ENCODE measurements at places on chromosomes 16 and 17. TPM values are rescaled to one million over a fixed set of nuclear protein-coding genes. Genes with fewer than 3 reads are reported as not detected.

DNA sequence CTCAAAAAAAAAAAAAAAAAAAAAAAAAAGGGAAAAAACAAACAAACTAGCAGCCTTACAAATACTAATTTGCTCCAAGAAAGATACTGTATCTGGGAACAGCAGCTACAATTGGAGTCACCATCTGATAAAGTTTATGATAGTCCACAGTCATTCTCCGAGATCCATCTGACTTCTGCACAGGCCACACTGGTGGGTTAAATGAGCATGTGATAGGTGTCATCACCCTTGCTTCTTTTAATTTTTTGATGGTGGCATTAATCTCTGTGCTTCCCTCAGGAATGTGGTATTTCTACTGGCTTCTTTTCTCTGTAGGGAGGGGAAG, 49.6 kb downstream of the BCL7C start:
- no peak for DNase-seq

Gene AFMID
- 45.5 TPM for total RNA-seq

Gene SEZ6
- total RNA-seq, result not detected

Gene MYH8
- total RNA-seq, result not detected

Gene MYBBP1A
- total RNA-seq, result 24.7 TPM
